ENCODE measurements at places on chromosomes 1 and 21.

DNA sequence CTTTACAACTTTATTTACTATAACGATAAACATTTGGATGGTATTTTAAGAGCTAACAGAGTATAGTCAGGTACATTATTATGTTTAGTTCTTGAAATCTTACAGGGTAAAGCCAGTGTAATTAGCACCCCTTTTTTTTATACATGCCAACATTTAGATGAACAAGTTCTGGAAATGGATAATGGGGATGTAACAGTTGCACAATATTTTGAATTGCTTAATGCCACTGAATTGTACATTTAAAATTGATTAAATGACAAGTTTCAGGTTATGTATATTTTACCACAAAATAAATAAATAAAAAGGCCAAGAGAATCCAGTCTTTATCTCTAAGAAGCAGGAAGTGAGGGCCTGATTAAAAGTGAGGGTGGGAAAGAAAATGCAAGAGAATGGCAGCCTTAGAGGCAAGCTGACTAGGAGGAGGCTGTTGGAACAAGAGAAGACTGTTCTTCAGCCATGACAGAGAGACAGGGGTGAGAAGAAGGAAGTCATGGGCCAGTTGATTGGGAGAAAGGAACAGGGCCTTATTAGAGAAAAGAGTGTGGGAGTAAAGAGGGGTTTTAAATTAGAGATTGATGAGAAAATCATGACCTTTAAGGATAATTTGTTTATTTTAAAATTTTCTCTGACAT is 49.9 kb upstream of the TNFSF18 start:
- no peak for DNase-seq

GRCh38 chr1:235366286-235366685 is 941 bp upstream of the TBCE start:
- peak; percentile 40 for DNase-seq

- no peak for DNase-seq
These were observed 1.2 kb downstream of the ILF2 start for GRCh38 chr1:153669606-153670005.

DNA sequence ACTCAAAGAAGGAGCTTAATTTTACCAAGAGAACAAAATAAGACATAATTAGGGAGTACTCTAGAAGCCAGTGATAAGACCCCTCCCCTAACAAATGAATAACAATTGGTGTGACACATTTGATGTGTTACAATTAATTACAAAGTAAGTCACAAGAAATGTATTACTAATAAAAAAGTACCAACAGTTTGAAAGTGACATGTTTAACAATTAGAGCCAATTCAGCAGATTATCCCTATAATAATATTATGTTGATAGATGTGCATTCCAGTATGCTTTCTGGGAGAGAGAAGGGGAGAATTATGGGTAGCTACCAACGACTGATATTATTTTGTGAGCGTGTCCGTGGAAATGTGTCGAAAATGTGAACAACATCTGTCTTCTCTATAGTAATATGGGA is 19.1 kb downstream of the CTSK start:
- no peak for DNase-seq

GRCh38 chr1:110682898-110683297 is 8.2 kb upstream of the KCNA3 start:
- no peak for DNase-seq

DNA sequence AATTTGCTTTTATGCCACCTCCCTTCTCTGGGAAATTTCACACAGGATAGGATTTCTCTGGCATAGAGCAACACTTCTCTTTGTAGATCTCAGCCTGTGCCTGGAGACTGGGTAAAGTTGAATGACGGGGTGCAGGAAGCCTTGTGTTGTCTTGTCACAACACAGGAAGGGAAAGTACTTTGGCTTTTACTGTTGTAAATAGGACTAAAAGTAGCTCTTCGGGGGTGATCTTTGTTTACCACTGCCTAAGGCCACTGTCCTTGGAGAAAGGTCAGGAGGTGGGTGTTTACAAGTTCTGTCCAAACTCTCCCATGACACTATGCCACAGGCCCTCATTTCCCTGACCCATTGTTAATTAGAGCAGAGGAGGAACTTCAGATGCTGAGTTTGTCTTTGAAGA is 139.7 kb downstream of the FGGY start:
- DNase-seq = no peak

Data from stimulated activated CD8-positive, alpha-beta memory T cell treated with anti-CD3 and anti-CD28 coated beads, Interleukin-7, amount 100 ng/mL, for 48 hours (primary cell).